ENCODE measurements at places on chromosomes 13 and 19.

- DNase-seq: no peak
Observed at GRCh38 chr13:56528040-56528790, 612.5 kb upstream of the PRR20A start.

DNA sequence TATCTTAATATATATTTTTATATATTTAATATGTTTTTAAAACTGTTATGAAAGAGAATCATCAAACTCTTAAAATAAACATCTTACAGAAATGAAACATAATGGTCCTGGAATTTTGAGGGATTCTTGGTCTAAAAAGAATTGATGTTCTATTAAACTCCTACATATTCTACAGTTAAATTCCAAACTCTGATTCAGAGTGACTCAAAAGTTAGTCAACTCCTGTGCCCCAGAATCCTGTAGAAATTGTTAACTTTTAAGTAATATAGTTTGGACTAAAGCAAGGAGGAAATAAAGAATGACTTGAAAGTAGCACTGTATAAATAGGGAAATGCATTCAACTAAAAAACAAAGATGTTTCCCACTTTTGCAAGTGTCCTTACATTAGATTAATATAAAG lies 47.7 kb downstream of the FNDC3A start:
- DNase-seq: no peak

- no peak for DNase-seq
Observed at GRCh38 chr13:73303851-73304250, 245.0 kb downstream of the KLF5 start.

DNA sequence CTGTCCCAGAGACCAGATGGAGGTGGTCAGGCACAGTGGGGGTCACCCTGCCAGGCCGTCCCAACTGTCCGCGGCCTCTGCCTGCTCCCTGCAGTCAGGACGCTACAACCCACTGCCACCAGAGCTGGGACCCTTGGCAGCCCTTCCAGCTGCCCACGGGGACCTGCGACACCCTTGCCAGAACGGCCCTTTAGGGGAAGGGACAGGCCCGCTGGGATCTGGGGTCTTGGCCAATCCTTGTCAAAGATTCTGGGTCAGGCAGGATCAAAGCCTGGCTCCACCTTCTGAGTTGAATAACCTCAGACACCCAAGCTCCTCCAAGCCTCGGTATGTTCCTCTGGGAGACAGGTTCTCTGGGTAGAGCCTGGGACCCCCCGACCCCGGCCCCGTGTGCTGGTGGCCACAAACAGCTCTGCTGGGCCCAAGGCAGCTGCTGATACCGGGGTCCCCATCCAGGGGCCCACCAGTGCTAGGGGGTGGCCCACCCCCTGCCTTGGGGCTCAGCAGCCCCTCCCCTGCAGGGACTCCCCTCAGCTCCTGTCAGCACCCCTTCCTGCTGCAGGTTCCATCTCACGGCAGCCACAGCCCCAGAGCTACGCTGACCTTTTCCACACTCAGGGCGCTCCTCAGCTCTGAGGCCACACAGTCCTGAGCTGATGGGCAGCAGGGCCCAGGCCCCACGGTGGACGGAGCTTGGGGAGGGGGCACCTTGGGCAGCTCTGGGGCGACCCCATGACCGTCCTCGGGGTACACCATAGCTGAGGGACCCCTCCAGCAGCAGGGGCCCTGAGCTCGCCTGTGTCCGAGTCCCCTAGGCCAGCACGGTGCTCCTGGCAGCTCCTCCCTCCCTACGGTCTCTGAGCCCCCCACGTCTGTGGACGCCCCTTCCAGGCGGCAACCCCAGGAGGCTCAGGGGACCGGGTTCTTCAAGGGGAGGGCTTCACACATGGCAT lies 18.4 kb downstream of the SBNO2 start:
- no peak for DNase-seq

- DNase-seq: no peak
Observed at GRCh38 chr13:106484537-106485193, 50.8 kb downstream of the EFNB2 start.

- no peak for DNase-seq
Observed at GRCh38 chr19:51093510-51094345, 11.0 kb upstream of the KLK14 start.

GRCh38 chr19:49374665-49375434 lies 11.2 kb downstream of the DKKL1 start:
- no peak for DNase-seq

- no peak for DNase-seq
Observed at GRCh38 chr13:111549464-111549863, 229.0 kb downstream of the TEX29 start.

Measured in hypothalamus (tissue), 51 donors.